Upper lobe of left lung (tissue), 6 donors: ENCODE measurements at places on chromosomes 12 and 14. TPM values are rescaled to one million over a fixed set of nuclear protein-coding genes. Genes with fewer than 3 reads are reported as not detected.

The SOAT2 gene
- not detected for total RNA-seq

The ASCL1 gene
- total RNA-seq, result not detected

The CCDC175 gene
- not detected for total RNA-seq

The CD27 gene
- not detected for total RNA-seq

The IPO4 gene
- 23.1 TPM for total RNA-seq
